Brain (organoid and tissue), 16 donors: ENCODE measurements at places on chromosomes 2 and 18. TPM values are rescaled to one million over a fixed set of nuclear protein-coding genes. Genes with fewer than 3 reads are reported as not detected.
A peak's percentile ranks its signal among the peaks of the same experiment; 100 is the strongest.

DNA sequence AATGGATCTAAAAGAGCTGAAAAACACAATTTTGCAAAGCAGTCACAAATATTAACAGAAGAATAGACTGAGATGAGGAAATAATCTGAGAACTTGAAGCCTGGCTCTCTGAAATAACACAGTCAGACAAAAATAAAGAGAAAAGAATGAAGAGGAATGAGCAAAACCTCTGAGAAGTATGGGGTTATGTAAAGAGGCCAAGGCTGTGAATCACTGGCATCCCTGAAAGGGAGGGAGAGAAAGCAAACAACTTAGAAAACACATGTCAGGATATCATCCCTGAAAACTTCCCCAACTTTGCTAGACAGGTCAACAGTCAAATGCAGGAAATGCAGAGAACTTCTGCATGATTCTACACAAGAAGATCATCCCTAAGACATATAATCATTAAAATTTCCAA, 73.5 kb upstream of the LHCGR start:
- DNase-seq, result no peak

- DNase-seq, result peak; percentile 72
Observed at GRCh38 chr2:106960683-106961161, 74.8 kb upstream of the ST6GAL2 start.

DNA sequence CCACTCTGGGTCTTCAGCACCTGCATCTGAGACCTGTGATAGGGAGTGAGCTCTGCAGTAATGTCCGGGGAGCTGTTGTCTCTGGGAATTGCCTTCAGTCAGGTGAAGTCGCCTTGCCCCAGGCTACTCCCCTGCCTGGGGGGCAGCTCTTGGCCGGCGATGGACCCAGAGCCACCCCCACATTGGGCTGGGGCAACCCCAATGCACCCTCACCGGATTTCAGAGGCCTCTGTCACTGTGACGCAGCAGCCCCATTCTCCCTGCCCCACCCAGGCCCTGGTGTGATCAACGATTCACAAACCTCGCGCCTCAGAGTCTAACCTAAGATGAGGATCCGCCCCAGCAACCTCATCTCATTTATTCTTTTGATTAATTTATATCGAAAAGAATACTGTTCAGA, 303.6 kb downstream of the NDUFA10 start:
- no peak for DNase-seq

GRCh38 chr2:112579241-112579640, 5.2 kb upstream of the CHCHD5 start:
- no peak for DNase-seq

GRCh38 chr18:24570716-24571115, 110.3 kb downstream of the HRH4 start:
- no peak for DNase-seq

The SLC30A3 gene
- polyA plus RNA-seq, result 7.4 TPM

The SLC35F6 gene
- polyA plus RNA-seq, result 14.3 TPM

- DNase-seq, result no peak
Observed at GRCh38 chr2:122737429-122738077, 982.1 kb downstream of the TSN start.

GRCh38 chr2:8152392-8153257, 529.2 kb upstream of the ID2 start:
- no peak for DNase-seq

DNA sequence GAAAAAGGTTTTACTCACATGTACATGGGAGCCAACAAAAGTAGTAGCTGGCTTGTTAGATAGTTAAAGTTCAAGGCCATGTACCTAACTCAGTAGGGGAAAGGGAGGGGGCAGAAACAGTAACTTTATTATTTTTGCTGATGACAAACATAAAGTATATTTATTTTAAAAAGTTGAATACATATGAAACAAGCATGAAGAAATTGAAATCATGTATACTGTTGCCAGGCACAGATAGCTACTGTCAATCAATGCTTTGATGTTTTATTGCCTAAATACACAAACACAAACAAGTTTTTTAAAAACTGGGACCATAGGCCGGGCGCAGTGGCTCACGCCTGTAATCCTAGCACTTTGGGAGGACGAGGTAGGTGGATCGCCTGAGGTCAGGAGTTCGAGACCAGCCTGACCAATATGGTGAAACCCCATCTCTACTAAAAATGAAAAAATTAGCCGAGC, 7.6 kb upstream of the PSD4 start:
- DNase-seq, result no peak

The ANKRD30BL gene
- not detected for polyA plus RNA-seq

DNA sequence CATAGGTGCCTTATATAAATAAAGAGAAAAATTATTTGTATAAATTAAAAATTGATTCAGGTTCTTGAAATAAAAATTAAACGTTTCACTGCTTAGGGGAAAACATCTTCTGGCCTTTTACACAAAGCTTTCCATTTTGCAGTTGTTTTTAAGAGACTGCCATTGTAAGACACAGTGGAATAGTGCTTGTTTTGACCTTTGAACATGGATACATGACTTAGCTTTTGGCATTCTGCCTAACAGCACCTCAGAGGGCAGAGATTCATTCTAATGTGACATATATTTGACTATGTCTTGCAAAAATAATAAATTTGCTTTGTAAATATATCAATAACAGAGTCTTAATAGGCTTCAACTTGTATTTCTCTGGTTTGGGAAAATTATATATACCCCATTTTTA, 142.1 kb downstream of the SLC4A10 start:
- no peak for DNase-seq
